ENCODE measurements at places on chromosomes 12 and 14. TPM values are rescaled to one million over a fixed set of nuclear protein-coding genes. Genes with fewer than 3 reads are reported as not detected.
A peak's percentile ranks its signal among the peaks of the same experiment; 100 is the strongest.

GRCh38 chr14:51448831-51449670 lies 202.7 kb upstream of the FRMD6 start:
- peak; percentile 86 for DNase-seq

DNA sequence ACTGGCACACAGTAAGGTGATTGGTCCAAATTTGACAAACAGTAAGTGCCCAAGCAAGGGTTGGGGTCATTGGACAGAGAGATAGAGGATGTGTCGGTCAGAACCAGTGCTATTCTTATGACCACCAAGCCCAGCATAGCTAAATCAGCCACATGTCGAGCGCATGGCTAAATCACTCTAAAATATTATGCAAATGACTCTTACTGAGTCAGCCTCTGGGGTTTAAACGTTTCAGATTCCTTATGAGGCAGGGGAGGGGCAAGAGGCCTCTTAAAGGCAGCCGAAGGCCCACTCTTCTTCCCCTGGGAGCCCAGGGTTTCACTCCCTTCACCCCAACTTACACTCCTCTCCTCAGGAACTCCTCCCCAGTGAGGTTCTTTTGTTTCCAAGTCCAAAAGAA lies 603 bp upstream of the ENDOU start:
- DNase-seq, result no peak

The GPX2 gene
- 1.1 TPM for total RNA-seq

- DNase-seq, result no peak
Observed at GRCh38 chr14:92473261-92473968, 40.2 kb upstream of the RIN3 start.

DNA sequence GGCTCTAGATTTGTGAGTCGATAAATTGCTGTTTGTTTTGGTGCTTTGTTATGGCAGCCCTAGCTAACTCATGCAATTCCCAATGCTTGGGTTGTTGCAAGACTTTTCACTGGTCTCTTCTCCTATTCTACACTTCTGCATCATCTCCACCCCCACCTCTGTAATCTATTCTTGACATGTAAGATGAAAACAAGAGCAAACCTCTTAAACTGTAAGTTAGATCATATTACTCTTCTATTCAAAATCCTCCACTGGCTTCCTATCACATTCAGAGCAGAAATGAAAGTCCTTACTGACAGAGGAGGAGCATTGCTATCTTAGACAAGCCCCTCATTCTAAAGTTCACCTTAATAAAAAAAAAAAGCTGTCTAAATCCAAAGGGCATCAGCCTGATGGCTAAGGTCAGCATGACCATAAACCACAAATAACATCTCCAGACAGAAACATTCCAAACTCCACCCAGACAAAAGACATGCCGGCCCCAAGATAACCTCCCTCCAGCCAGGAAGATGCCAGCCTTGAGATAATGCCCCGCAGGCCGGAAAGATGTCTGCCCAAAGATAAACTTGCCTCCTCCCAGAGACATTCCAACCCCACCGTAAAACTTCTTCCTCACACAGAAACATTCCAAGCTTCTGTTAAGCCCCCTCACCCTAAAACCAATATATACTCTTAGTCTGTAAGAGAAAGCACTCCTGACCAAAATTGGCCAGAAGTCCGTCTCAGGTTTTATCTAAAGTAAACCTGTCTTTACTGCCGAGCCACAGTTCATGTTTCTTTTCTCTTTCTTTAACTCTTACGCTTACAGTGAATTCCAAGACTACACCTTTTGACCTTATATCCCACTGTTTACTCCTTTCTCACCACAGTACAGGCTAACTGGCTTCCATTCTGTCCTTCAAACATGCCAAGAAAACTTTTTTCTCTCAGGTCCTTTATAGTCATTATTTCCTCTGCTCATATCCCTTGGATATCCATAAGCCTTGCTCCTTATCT lies 308.9 kb downstream of the KCNH5 start:
- DNase-seq, result no peak

DNA sequence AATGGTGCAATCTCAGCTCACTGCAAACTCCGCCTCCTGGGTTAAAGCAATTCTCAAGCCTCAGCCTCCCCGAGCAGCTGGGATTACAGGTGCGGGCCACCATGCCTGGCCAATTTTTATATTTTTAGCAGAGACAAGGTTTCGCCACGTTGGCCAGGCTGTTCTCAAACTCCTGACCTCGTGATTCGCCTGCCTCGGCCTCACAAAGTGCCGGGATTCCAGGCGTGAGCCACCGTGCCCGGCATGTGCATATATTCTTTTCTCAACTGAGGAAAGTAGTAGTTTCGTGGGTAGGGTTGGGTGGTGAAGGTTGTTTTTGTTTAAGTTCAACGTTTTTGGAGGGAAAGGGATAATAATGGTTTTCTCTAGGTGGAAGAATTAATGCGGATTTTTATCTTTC lies 94.2 kb upstream of the CEP83 start:
- DNase-seq, result no peak

- DNase-seq, result peak; percentile 81
Observed at GRCh38 chr14:58107947-58108552, 44.0 kb downstream of the ARMH4 start.

DNA sequence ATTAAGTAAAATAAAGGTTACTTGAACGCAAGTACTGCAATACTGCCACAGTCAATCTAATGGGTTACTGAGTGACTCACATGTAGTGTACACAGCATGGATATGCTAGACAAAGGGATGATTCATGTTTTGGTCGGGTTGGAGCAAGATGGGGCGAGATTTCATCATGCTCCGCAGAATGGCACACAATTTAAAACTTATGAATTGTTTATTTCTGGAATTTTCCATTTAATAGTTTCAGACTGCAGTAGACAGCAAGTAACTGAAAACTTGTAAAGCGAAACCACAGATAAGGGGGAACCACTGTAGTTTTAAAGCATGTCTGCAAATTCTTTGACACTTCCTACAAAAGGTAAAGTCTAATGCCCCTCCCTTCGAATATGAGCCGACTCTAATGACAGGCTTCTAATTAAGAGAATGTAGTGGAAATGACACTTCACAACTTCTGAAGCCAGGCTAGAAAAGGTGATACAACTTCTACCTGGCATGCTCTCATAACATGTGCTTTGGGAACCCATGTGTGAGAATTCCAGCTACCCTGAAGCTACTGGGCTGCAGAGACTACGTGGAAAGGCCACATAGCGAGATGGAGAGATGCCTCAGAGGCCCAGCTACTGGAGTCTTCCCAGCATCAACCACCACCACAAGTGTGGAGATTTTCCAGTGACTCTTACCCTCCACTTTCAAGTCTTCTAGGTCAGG lies 13.9 kb upstream of the TCP11L2 start:
- no peak for DNase-seq

GRCh38 chr12:31318657-31319269 lies 7.2 kb downstream of the SINHCAF start:
- no peak for DNase-seq

GRCh38 chr14:35669782-35670181 lies 135.8 kb downstream of the INSM2 start:
- DNase-seq, result peak; percentile 53

DNA sequence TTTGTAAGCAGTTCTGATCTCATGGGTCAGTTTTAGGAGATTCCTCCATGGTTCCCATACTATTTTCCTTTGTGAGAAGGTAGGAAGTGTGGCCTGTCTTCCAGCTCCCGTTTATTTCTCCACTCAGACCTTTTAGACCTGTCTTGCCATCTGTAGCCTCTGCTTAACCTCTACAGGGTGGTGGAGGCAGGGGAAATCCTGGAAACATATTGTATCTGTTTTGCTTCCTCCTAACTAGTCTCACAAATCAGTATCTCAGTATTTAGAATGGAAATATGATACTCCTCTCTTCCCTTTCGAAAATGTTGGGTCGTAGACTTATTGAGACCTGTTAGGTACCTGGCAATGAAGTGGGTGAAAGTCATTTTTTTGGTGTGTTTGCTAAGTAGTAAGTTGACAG lies 399.4 kb upstream of the RGS6 start:
- no peak for DNase-seq

- DNase-seq, result no peak
Observed at GRCh38 chr14:72802588-72802946, 91.3 kb downstream of the DPF3 start.

DNA sequence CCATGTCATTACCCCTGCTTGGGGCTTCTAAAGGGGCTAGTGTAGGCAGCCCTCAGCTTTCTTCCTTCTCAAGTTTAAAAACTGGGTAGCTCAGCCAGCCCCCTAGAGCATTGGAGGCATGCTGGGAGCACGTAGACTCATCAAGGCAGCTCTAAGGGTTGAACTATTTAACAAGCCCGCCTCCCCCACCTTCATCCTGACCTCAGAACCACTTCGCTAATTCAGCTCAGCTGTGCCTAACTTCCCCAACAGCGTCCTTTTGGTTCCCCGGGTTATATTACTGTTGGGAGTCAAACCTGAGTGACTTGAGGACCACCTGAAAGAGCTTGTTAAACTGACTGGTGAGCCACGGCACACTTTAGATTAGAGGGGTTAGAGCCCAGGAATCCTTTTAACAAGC lies 30.1 kb downstream of the MAX start:
- DNase-seq, result no peak

The EID3 gene
- total RNA-seq, result 3.8 TPM

The CCDC175 gene
- total RNA-seq, result not detected

The KRAS gene
- total RNA-seq, result 18.2 TPM

- DNase-seq, result no peak
Observed at GRCh38 chr14:77593501-77593961, 22.9 kb downstream of the SPTLC2 start.

GRCh38 chr14:93536945-93537344 lies 106.2 kb downstream of the UNC79 start:
- peak; percentile 1 for DNase-seq

- DNase-seq, result no peak
Observed at GRCh38 chr12:101925361-101925760, 48.0 kb downstream of the DRAM1 start.

The CEBPE gene
- not detected for total RNA-seq

DNA sequence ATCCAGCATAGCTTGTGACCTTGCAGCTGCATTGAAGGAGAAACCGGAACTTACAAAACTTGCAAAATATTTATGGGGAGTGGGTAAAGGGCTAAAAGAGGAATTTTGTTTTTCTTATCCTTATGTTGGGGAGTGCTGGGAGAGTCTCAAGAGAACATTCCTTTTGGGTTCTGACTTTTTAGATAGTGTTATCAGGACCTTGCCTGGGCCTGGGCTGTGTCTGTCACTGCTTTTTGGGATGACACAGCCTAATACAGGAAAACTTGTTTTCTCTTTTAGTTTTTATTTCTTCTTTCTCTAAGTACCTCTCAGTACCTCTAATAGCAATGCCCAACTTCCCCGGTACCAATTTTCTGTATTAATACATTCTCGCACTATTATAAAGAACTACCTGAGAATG lies 850.6 kb downstream of the RPS29 start:
- DNase-seq, result no peak

DNA sequence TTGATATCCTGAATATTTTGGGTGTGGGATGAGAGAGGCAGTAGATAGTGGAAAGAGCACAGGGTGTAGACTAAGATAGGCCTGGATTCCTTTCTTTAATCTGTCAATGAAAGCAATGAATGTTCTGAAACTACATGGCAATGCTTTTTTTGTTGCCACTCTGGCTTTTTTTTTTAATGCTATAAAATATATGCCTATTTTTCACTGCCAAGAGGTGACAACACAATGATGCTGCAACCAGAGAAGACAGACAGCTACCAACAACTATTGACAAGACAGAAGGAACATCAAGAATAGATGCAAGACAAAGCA lies 9.4 kb downstream of the ANG start:
- no peak for DNase-seq

The PTGER2 gene
- 0.21 TPM for total RNA-seq

GRCh38 chr12:4091016-4091743 lies 182.4 kb upstream of the CCND2 start:
- no peak for DNase-seq

DNA sequence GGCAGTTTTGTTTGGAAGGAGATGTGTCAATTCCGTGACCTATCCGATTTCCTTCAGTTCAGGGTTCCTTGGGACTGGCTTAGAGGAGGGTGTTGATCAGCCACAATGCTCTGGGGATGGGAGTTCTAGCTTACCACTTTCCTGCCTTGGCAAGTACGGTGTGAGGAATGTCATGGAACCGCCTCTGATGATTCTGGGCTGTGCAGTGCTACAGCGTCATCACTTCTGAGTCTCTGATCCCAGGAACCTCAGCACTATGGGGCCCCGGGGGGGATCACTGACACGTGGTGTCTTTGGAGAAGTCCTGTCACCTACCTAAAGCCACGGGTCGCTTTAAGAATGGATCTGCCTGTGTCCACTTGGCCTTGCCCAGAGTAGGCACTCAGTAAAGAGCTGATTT lies 271.5 kb upstream of the FKBP4 start:
- DNase-seq, result no peak

- peak; percentile 31 for DNase-seq
Observed at GRCh38 chr12:26630546-26631027, 202.4 kb downstream of the ITPR2 start.

GRCh38 chr12:122368361-122369073 lies 54.0 kb downstream of the CLIP1 start:
- DNase-seq, result no peak

GRCh38 chr14:95561001-95561412 lies 26.2 kb downstream of the GLRX5 start:
- peak; percentile 94 for DNase-seq

- no peak for DNase-seq
Observed at GRCh38 chr12:113425960-113426453, 3.8 kb downstream of the SDSL start.

- no peak for DNase-seq
Observed at GRCh38 chr14:61524936-61525292, 170.4 kb upstream of the HIF1A start.

- no peak for DNase-seq
Observed at GRCh38 chr14:51849097-51849496, 11.3 kb upstream of the GNG2 start.

DNA sequence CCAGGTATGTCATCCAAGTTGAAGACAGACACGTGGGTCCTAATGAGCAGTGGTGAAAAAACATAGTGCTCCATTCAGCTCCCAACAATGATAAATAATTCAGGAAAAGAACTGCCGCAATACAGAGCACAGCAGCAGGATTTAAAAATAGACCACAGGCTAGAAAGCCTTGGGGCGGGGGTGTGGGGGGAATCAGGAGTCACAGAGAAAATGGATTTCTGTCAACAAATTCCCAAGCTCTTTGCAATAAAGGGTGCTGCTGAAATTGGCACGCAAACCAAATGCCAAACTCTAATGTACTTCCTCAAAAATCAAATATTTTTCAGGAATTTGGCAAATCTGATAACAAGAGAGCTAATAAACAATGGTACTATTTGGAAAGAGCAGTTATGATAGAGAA lies 58.6 kb downstream of the R3HDM2 start:
- DNase-seq, result no peak

The C1S gene
- total RNA-seq, result 87.7 TPM

- DNase-seq, result no peak
Observed at GRCh38 chr14:104404922-104405321, 174.6 kb upstream of the C14orf180 start.

The RNASE7 gene
- 1.2 TPM for total RNA-seq

DNA sequence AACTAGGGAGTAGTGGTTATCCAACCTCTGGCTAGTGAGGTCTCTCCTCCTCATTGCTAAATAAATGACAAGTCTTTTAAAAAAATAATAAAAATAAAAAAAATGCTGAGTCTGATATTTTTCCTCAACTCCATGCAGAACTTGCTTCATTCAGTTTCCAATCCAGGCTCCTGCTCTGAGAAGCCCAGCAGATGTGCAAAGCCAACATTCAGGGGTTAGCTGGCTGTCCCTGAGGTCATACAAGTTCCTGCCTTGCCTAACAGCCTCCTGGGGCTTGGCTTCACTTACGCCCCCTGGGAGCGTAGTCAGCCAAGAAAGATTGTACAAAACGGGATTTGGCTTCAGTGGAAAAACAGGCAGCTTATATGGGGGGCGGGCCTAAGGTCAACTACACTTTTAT lies 23.3 kb downstream of the RTRAF start:
- no peak for DNase-seq
